ENCODE measurements at places on chromosomes 2 and 18. TPM values are rescaled to one million over a fixed set of nuclear protein-coding genes. Genes with fewer than 3 reads are reported as not detected.

GRCh38 chr2:73386894-73387636 is 1.4 kb downstream of the ALMS1 start:
- no peak for DNase-seq
- no peaks in the 10 kb centered on the region for H3K27me3 ChIP-seq
- H3K4me1 ChIP-seq = peaks cover 4% of the 10 kb centered on the region
- peak overlapping the region; percentile 95 for H3K4me3 ChIP-seq
- H3K36me3 ChIP-seq = no peaks in the 10 kb centered on the region

GRCh38 chr2:71395471-71395870 is 57.9 kb upstream of the DYSF start:
- H3K4me1 ChIP-seq = peaks cover 29% of the 10 kb centered on the region
- H3K27me3 ChIP-seq = no peaks in the 10 kb centered on the region
- peak overlapping the region; percentile 79 for H3K27ac ChIP-seq
- DNase-seq = peak; percentile 86
- no peak overlapping the region for H3K4me3 ChIP-seq

DNA sequence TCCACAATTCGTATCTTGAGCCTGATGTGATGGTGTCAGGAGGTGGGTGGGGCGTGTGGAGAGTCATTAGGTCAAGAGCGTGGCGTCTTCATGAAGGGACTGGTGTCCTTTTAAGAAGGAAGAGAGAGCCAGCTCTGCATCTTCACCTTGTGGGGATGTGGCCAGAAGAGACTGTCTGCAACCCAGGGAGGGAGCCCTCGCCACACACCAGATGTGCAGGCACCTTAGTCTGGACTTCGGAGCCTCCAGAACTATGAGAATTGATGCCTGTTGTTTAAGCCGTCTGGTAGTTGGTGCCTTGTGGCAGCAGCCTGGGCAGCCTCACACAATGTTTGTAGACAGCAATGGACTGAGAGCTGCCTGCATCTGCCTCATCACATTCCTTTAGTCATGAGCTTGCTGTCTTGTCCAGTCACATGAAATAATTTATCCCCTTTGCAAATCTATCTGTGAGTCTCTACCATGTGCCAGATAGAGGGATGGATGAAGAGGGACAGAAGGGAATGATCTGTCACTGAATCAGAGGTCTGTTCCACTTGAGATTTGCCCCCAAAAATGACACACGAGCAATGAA is 61.0 kb downstream of the MYT1L start:
- no peak overlapping the region for H3K27ac ChIP-seq
- no peak overlapping the region for H3K4me3 ChIP-seq
- no peak for DNase-seq
- H3K36me3 ChIP-seq = no peaks in the 10 kb centered on the region
- H3K27me3 ChIP-seq = no peaks in the 10 kb centered on the region
- no peaks in the 10 kb centered on the region for H3K4me1 ChIP-seq

GRCh38 chr18:79191418-79191817 is 122.2 kb downstream of the ATP9B start:
- no peak overlapping the region for H3K4me3 ChIP-seq
- no peak for DNase-seq
- no peaks in the 10 kb centered on the region for H3K4me1 ChIP-seq
- H3K27ac ChIP-seq = no peak overlapping the region
- no peaks in the 10 kb centered on the region for H3K27me3 ChIP-seq

KCNK3 gene
- total RNA-seq = 0.09 TPM

TFCP2L1 gene
- 17.8 TPM for total RNA-seq
